ENCODE measurements at places on chromosomes 7 and 10. TPM values are rescaled to one million over a fixed set of nuclear protein-coding genes. Genes with fewer than 3 reads are reported as not detected.

MRPS24 gene
- 160 TPM for total RNA-seq

CNTNAP2 gene
- 2.1 TPM for total RNA-seq

DCLRE1A gene
- total RNA-seq = 6.6 TPM

TWIST1 gene
- 43.5 TPM for total RNA-seq

MMRN2 gene
- total RNA-seq = 7.9 TPM

LLCFC1 gene
- not detected for total RNA-seq

SPDYE11 gene
- not detected for total RNA-seq

LRRC17 gene
- total RNA-seq = 9.7 TPM

NUTM2E gene
- not detected for total RNA-seq

ASAH2B gene
- total RNA-seq = 3.4 TPM

C7orf57 gene
- not detected for total RNA-seq

NME8 gene
- 0.06 TPM for total RNA-seq

ZC3HAV1L gene
- total RNA-seq = 23.5 TPM

MAT1A gene
- total RNA-seq = 5.1 TPM

ATP5F1C gene
- 498 TPM for total RNA-seq

ITGB8 gene
- total RNA-seq = 1.3 TPM

ANKRD22 gene
- total RNA-seq = not detected

POMZP3 gene
- 16.3 TPM for total RNA-seq

DYDC1 gene
- total RNA-seq = not detected

MPP7 gene
- total RNA-seq = 7.7 TPM

MMP21 gene
- not detected for total RNA-seq

LIPM gene
- not detected for total RNA-seq

PPP1R17 gene
- total RNA-seq = not detected

C10orf53 gene
- 0.11 TPM for total RNA-seq

CALCR gene
- not detected for total RNA-seq

TRIL gene
- 5.2 TPM for total RNA-seq

LEP gene
- total RNA-seq = not detected

OLAH gene
- total RNA-seq = not detected

HHEX gene
- 0.32 TPM for total RNA-seq

PCDH15 gene
- total RNA-seq = 0.30 TPM

RASA4B gene
- 15.1 TPM for total RNA-seq

CDC14C gene
- total RNA-seq = not detected

TES gene
- 13.4 TPM for total RNA-seq

PLCE1 gene
- 0.99 TPM for total RNA-seq

CRYGN gene
- total RNA-seq = 1.3 TPM
